Putamen (tissue), 1 donor: ENCODE measurements at places on chromosomes 16 and 17.
A peak's percentile ranks its signal among the peaks of the same experiment; 100 is the strongest.

- no peak for DNase-seq
These were observed 36.0 kb downstream of the IQCK start for GRCh38 chr16:19753815-19754643.

DNA sequence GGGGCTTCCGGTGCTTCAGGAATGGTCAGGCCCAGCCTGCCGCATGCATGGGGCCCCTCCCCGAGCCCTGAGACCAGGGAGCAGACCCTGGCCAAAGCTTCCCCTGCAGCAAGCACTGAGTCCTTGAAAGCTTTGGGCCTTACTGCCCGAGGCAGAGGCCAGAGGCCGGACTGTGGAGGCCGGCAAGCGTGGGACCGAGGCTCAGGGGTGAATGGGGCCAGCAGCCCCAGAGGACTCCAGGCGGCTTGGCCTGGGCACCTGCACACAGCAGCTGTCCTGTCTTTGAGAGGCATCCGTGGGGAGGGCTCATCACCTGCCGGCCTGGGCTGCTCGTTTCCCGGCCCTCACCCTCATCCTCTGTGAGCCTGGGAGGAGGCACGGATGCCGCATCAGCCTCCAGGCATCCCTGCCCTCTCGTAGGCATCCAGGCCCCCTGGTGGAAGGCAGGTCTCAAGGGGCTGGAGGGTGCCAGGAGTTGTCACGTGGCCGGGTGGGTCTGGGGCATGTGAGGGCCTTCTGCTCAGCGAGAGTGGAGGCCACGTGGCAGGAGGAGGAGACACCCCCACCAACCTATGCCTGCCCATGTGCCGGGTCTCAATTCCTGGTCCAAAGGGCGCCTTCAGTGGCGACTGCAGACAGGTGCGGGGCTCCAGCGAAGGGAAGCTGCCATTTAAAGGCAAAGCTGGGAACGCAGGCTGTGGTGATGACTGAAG lies 31.4 kb downstream of the CACNA1H start:
- no peak for DNase-seq

- DNase-seq: no peak
These were observed 268.1 kb downstream of the IRF8 start for GRCh38 chr16:86167061-86167460.

- DNase-seq: peak; percentile 96
These were observed 42.5 kb downstream of the PSME3IP1 start for GRCh38 chr16:57143149-57143921.

DNA sequence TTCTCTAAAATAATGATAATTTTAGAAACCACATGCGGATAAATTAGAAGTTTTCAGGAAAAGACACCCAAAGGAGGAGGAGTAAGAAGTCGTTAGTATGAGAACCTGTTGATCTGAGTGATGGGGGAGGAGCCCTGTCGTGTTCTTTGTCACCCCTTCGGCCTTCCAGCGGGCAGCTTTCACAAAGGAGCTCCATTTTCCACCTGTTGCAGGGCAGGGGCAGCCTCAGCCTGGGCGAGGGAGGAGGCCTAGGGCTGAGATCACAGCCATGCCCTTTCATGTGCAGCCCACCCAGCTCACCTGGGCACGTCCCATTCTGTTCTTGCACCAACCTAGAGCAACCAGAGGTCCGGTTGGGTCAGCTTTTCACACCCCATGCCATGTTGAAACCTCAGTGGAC lies 5.3 kb downstream of the DUSP14 start:
- no peak for DNase-seq

GRCh38 chr17:36546418-36547093 lies 1.8 kb downstream of the GGNBP2 start:
- DNase-seq: no peak

DNA sequence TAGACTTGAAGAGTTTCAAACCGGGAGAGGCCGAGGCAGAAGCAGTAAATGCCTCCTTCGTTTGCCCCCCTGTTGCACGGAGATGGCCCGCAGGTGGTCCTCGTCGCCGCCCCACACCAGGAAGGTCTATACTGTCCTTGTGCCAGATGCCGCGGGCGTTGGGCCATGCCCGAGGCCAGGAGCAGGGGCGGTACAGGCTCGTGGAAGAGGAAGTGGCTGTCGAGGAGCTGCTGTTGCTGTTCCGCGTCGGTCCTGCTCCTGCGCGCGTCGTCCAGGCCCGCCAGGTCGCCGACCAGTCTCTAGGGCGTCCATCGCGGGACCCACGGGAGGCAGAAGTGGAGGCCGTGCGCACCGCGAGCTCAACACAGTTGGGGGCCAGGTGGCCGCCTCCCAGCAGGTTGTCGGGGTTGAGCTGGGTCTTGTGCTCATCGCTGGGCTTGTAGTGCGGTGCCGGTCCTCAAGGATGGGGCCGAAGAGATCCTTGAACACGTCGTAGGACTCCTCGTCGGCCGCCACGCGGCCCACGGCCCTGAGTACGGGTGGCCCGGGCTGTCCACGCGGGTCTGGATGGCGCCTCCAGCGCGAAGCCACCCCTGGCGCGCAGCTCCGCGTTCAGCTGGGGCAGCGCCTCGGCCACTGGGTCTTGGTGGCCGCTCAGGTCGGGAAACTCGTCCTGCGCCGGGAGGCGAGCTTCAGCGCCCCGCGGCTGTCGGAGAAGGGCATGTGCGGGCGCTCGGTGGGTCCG lies 13.1 kb upstream of the C16orf87 start:
- no peak for DNase-seq

DNA sequence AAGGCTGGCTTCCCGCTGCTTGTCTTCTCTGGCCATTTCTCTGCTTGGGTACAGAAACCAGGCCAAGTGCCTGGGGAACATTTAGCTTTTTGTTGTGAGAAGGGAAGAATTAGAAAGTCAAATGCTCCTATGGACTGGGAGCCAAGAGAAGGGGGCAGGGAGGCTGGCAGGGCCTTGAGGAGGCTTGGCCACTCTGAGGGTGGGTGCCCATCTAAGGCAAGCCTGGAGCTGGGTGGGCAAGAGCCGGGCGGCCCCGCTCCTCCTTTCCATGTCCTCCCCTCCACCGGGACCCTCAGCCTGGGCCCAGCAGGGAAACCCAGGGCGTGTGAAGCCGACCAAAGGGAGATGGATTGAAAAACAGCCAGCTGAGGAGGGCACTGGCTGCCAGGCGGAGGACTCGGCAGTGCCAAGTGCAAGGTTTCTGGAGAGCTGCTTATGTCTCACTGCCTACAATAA lies 69.4 kb downstream of the NTN1 start:
- peak; percentile 20 for DNase-seq

DNA sequence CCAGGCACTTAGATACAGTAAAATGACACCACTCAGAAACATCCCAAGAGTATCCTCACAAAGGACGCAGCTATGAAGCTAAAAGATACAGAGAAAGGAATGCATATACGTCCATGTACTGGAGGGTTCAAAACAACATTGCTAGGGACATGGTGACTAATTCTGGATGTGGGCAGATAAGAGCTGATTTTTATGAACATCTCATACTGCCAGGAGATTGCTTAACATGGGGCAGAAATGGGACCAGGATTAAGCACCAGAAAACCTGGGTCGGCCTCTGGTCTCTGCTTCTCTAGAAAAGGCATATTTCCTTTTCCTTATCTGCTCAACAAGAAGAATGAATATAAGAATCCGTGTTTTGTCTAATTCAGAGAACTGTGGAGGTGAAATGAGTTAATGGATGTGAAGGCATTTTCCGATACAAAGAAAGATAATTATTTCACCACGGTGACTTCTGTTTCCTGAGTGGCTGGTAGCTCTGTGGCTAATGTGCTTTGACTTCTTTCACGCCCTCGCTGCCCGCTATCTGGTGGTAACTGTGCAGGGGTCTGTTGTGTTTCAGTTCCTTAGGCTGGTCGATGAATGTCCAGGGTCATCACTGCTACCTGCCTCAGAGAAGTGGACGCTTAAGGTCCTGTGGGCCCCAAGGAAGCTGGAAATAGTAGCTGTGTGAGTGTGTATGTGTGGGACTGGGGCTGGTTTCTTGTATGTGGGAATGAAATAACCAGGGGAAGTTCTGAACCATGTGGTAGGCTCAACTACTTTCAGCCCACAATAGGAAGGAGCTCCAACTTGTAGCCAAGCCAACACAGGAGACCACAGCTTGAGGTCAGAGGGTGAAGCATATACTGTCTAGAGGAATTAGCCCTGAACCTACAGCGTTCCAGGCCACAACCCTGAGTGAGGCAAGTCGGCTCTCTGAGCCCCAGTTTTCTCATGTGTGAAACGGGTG lies 15.8 kb upstream of the CCL5 start:
- DNase-seq: no peak

GRCh38 chr17:5769593-5770354 lies 185.5 kb upstream of the NLRP1 start:
- no peak for DNase-seq

DNA sequence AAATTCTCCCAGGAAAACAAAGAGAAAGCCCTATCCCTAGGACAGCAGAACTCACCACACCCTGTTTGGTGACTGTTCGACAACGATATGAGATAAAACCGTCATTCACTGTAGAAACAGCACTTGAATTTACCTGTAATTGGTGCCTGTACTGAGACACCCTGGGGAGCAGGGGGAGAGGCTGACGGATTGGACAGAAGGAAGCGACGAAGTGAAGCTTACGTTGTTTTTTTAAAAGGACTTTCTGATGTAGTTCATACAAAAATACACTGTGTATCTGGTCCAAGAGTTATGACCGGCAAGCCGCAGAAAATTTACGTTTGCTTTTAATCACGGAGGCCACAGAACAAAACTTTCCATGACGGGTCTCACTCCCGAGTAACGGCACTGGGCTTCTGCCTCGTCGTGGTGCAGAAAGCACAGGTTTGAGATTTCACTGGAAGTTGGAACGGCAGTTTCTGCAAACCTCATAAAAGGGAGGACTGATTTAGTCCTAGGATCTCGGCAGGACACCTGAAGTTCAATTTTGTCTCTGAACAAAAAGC lies 9.7 kb downstream of the NXN start:
- DNase-seq: no peak

DNA sequence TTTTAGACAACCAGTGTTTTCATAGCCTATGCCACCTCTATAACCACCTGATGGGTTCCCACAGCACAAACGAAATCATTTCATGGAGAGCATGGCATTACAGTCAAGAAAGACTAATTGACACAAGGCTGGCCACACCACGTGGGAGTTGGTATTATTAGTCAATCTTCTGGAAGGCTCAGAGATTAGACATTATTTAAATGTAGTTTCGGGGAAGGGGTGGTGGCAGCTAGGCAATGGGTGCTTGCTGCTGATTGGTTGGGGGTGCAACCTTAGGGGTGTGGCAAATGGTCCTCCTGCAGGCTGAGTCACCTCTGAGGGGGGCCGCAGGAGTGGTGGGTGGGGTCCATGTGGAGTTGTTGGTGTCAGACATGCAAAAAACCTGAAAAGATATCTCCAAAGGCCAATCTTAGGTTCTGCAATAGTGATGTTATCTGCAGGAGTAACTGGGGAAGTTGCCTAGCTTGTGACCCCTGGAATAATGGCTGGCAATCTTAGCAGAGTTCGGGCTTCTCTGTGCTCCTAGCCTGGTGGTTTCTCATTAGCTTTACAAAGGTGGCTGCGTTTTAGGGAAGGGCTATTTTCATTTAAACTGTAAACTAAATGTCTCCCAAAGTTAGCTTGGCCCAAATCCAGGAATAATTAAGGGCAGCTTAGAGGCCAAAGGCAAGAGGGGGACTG lies 4.6 kb downstream of the TEN1 start:
- DNase-seq: no peak

- DNase-seq: no peak
These were observed 3.3 kb upstream of the CMTM1 start for GRCh38 chr16:66562986-66563385.

- no peak for DNase-seq
These were observed 862 bp downstream of the ACSM1 start for GRCh38 chr16:20696618-20697017.

- no peak for DNase-seq
These were observed 193.9 kb upstream of the PIRT start for GRCh38 chr17:11031787-11032186.

DNA sequence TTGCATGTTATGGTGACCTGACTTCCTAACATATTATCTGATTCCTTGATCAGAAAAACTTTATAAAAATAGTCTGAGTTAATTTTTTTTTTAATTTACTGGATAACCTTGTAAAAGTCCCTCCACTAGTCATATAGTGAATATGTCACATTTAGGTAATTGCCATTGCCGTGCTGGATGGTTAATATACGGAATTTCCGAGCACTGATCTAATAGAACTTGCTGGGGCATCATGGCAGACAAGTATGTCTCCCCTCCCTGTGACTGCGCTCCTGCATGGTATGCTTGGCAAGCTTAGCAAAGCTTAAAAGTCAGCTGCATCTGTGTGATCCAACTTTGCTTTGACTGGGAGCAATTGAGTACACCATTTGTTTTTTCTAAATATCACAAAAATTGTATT lies 239.4 kb upstream of the TBX2 start:
- DNase-seq: no peak

- no peak for DNase-seq
These were observed 47.5 kb downstream of the MAP2K6 start for GRCh38 chr17:69461951-69462369.

GRCh38 chr16:72894293-72895151 lies 153.4 kb downstream of the ZFHX3 start:
- DNase-seq: peak; percentile 34

GRCh38 chr16:77759821-77760220 lies 28.5 kb upstream of the VAT1L start:
- DNase-seq: no peak

DNA sequence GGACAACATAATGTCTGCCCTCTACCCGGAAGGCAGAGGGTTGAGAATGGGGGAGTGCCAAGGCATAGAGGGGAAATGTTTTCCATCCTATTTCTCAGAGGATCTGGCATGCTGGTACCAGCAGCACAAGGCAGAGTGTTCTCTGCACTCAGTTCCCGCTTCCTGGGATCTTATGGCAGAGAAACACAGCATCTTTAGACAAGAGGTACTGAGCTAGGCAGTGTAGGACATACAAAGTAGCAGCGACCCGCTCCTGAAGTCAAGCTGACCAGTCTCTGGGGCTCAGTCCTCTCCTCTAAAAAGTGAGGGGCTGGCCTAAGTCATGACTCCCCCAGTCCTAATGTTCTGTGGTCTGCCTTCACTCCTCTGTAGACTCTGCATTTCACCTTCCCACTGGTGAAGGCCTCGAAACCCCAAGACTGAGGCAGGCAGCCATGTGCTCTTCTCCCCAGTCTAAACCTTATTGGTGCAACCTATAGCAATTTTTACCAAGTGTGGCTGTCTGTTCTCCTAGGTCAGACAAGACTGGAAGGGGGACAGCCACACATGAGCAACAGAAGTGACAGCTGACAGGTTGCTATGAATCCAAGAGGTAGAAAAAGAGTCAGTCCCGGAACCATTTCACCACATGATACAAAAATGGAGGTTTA lies 11.3 kb upstream of the TSPOAP1 start:
- DNase-seq: no peak
